ENCODE measurements at places on chromosomes 16 and 17.

DNA sequence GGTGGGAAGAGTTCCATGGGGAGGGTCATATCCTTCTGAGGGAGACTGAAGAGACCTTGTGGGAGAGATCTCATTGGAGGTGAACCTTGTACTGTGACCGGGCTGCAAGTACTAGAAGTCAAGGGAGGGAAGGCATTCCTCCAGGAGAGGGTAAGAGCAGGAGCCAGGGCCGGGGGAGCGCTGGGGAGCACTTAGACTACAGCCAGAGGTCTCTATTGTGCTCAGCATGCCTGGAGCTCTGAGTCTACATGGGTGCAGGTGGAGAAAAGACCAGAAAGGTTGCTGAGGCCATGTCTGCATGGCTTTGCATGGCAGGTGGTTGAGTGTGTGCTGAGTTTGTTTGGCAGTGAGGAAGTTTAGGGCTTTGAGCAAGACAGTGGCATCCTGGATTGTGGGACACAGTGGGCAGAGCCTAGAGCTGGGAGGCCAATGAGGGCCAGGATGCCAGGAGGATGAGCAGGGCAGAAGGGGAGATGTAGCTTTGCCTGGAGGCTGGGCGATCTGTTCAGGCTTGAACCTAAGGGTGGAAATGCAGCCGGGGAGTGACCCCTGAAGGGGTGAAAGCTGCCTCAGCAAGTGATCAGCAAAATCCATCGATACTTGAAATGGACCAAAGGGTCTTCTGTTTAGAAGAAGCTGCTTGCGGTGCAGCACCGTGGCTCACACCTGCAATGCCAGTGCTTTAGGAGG lies 317.4 kb upstream of the TNRC6C start:
- no peak for DNase-seq

DNA sequence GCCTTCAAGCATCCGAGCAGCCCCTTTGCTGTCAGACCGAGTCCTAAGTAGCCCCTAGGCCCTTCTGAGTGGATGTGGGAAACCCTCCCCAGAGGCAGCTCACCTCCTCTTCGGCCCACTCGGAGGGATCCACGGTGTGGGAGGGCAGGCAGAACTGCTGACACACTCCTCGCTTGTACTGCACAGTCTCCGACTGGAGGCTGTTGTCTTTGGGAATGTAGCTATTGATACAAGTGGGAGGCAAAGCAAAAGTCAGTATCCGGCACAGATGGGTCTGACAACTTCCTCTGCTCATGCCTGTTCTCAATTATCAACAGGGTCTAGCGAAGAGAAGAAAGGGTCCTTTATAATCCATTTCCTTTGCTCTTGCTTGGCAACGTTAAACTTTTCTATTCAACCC lies 25.9 kb upstream of the FOXJ1 start:
- DNase-seq: no peak

GRCh38 chr17:50532452-50533024 lies at the start of gene EPN3:
Gene EPN3, plus strand, starts transcription at chr17:50532735. Its CDS starts 3,822 bp downstream, at chr17:50536557.
- DNase-seq: no peak

- DNase-seq: no peak
Measured at GRCh38 chr17:45690625-45691275, 93.4 kb upstream of the CRHR1 start.

- DNase-seq: no peak
Measured at GRCh38 chr17:59338498-59338897, 7.0 kb downstream of the YPEL2 start.

DNA sequence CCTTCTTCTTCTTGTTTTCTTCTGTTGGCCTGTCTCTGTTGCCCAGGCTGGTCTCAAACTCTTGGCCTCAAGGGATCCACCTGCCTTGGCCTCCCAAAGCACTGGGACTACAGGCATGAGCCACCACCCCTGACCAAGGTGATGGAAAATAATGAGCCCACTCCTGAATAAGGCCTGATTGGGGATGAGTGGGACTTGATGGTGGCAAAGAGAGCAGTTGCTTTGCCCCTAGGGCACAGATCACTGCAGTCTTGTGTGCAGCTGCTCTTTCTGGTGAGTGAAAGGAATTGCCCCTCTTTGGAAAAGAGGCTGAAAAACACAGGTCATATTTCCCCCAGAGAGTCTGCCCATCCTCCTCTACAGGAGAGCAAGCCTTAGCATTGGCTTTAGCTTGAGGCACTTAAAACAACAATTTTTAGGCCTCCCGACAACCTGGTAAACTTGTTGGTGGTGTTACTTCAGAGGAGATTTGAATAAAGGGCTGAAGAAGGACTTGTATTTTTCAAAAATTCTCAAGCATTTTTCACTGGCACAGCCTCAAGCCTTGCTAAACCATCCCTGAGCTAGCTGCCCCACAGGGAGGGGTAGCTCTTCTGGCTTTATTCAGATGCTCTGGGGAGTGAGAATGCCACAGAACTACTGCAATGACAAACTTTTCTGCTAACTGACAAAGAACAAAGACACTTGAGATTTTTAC lies 6.1 kb upstream of the PDP2 start:
- DNase-seq: no peak

- no peak for DNase-seq
Measured at GRCh38 chr17:50765454-50766221, 1.7 kb downstream of the ANKRD40CL start.

DNA sequence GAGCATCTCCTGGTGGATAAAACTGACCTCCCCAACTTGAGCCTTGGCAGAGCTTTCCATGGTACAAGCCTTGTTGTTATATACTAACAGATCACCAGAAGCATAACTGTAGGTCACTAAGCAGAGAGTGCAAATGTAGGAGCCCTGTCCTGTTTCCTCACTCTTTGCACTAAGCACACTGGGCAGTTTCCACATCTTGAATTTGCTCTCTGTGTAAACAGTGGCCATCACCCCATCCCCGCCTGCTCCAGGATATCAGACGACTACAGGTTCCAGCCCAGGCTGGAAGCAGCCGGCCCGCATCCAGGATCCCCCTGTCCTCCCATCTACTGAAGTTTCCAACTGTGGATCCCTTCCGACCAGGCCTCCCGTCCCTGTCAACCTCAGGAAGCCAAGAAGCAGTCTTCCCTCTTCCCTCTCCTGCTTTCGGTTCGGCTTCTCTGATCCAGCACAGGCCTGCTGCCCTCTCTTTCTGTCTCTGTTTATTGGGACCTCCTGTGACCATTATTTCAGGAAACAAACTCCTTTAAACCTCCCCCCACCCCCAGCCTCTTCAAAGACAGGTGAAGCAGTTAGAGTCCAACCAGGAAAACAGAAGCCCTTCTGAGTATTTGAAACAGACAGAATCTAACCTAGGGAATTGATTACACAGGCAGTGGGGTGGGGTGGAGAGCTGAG lies 22.6 kb upstream of the CACNG4 start:
- DNase-seq: no peak

DNA sequence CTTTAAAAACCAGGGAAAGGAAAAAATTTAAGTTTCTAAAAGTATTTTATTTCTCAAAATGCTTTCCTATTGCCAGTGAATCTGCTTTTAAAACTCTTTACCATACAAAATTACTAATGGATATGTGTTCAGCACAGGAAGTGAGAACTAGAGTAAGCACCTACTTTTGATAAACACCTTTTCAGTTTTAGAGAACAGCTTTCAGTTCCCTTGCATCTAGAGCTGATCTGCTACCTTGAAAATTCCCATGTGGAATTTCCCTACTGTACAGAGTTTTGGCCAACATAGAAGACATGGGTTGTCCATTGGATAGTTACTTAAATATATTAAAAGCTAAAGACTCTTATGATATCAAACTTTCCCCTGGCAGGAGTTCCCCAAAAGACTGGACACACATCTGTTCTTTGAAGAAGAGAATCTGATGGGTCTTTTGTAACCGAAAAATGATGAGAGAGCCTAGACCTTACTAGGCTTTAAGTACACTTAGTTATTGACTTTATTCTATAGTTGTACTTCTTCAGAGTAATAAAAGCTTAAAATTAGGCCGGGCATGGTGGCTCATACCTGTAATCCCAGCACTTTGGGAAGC lies 112.1 kb upstream of the CNTNAP4 start:
- DNase-seq: no peak

DNA sequence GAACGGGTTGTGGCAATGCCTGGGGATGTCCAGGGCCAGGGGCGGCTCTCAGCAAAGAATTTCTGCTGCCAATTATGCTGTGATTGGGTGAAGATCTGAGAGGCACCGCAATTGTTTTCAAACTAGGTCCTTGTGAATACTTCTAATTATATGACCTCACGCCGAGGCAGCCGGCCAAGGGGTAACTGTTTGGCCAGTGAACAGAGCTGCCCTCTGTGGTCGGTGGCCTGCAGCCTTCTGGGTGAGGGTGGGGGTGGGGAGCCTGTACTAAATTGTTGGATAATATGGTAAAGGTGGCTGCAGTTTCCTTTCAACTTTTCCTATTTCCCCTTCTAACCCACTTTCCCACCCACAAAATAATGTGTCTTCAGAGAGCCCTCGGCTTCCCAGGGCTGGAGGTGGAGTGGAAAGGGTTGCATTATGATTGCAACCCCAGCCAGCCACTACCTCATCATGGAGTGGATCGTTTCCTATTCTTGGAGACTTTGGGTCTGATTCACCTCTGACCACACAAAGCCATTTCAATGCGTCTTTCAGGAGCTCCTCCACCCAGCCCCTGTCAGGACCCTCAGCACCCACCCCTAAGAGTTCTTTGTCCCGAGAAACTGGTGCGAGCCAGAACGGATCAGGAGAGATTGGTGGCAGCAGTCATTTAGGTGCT lies 2.0 kb upstream of the DNAI2 start:
- no peak for DNase-seq

DNA sequence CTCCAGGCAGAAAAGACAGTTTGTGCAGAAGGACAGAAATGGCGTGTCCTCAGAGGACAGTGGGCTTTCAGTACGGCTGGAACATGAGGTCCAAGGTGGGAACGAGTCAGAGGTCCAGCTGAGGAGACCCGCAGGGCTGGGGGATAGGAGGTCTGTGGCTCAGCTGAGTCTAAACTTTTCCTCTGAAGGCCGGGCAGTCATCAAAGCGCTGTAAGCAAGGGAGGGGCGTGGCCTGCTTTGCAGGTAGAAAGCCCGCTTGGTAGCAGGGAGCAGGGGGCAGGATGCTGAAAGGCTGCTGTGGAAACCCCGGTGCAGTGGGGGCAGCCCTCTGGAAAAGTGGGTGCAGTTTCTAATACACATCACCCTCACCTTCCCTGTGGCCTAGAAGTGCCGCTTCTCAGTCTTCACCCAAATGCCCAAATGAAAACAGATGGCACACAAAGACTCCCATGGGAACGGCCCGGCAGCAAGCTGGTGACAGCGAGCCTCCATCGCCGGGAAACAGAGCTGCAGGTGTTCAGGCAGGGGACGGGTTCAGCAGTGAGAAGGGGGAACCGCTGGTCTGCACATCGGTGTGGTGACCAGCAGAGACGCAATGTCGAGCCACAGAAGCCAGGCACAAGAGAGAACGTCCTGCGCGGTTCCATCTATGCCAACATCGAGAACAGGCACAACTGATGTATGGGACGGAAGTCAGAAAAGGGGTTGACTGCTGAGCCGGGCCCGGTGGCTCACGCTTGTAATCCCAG lies 12.2 kb upstream of the OSGIN1 start:
- no peak for DNase-seq

DNA sequence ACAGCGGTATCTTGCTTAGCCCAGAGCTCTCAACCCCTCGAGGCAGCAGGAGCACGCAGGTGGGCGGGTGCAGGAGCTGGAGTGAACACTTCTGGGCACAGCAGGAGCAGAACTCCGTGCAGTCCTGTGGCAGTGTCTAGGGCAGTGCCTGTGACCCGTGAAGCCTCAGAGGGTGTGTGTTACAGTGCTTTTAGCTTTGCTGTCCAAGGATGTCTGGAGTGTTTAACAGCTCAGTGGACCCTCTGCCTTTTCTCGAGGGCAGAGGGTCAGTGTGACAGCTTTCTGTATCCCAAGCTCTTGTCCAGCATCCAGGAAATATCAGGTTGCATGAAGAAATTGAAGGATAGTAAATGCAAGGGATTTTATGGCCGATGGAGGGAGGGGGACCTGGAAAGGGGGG lies 16.4 kb upstream of the SSTR5 start:
- no peak for DNase-seq

GRCh38 chr16:77700846-77701245 lies 21.5 kb upstream of the NUDT7 start:
- DNase-seq: no peak

DNA sequence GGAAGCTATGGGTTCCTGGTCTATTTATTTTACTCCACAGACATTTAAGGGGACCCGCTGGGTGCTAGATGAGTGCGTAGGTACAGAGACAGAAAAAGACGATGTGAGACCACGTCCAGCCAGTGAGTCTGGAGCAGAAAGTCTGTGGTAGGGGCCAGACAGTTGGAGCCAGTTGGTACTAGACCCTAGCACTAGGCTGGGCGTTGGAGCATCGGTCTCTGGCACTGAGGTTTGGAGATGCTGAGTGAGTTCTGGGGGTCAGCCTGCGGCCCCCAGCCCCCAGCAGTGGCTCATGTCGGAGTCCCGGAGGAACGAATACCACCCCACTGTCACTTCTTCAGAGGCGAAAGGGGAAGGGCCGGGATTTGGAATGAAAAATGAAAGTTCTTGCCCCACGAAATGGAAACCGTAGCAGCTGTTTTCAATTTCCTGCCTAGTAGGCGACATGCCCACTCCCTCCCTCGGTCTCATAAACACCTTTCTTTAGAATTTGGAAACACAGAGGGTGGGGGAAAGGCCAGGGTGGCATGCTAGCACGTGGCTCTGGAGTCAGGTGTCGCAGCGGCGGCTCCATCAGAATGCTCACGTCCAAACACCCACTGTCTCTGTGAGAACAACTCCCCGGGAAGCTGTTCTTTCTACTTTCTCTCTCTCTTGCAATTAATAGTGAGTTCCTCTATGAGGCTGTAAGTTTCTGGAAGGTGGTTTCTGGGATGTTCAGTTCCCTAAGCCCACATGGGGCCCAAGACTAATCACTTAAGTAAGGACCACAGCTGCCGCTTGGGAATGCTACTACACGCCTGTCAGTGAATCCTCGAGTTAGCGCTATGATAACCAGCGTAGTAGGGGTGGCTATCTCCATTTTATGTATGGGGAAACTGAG lies 96.8 kb downstream of the IRF8 start:
- DNase-seq: no peak

DNA sequence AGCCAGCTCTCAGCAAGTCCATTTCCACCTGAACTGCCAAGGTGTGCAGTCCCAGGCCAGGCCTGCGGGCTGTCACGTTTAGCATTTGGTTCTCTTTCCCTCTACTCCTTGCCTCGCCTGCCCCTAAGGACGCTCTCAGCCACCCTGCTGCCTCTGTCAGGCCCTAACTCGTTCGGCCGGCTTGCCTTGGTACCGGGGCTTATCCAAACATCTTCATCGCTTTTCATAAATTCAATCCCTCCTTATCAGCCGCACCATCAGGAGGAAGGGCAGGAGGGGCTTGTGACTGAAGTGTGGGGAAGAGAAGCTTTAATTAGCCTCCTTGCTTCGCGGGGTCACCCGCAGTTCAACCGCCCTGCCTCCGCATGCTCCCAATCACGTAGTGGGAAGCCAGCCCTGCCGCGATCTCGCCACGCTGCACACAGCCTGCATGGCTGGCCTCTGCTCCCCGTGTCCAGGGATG lies 231.1 kb downstream of the SOX9 start:
- DNase-seq: no peak

DNA sequence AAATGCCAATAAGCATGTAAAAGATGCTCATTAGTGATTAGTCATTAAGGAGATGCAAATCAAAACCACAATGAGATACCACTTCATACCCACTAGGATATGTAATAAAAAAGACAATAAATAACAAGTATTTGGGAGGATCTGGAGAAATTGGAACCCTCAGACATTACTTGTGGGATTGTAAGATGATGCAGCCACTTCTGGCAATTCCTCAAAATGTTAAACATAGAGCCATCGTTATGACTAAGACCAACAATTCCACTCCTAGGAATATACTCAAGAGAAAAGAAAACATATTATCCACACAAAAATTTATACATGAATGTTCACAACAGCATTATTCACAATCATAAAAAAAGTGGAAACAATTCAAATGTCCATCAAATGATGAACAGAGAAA lies 336.2 kb upstream of the PMFBP1 start:
- no peak for DNase-seq
